A172 (cell line): ENCODE measurements at places on chromosomes 4 and X. TPM values are rescaled to one million over a fixed set of nuclear protein-coding genes. Genes with fewer than 3 reads are reported as not detected.

- DNase-seq: no peak
Measured at GRCh38 chrX:145816601-145817315, 871 bp upstream of the SLITRK2 start.

DNA sequence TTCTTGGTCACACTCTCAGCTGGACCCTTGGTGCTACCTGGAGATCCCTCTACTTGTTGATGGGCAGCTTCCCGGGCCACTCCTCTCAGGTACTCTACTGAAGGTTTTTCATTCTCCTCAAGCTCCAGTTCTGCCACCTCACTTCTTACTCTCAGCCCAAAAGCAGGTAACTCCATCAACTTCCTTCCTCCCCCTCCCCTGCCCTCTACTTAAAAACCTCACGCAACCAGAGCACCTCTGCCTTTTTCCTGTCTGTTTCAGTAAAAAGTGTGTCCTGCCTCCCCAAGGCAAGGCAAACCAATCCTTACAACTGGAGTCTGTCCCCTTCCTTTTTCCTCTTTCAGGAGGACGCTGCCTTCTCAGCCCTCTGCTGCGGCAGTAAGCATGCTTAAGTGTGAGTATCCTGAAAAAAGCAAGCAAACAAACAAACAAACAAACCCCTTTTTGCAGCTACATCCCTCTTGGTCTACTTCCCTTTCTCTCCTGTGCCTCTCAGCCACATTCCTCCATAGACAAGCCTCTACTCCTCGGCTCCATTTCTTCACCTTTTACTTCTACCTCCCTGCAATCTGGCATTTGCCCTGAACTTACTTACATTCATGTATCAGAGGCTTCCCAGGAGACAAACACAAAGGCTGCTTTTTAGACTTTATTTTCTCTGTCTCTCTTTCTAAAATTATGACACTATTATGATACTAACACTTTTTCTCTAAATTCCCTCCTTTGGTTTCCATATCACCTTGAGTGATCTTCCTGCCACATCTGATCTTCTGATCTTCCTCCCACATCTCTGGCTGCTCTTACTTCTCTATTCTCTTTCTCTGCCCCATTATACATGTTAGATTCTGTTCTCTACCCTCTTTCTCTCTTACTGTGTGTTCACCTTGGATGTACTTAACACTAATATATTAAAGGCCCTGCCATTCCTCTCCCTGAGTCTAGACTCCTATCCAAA is 5.4 kb downstream of the ALPK1 start:
- no peak for DNase-seq

DNA sequence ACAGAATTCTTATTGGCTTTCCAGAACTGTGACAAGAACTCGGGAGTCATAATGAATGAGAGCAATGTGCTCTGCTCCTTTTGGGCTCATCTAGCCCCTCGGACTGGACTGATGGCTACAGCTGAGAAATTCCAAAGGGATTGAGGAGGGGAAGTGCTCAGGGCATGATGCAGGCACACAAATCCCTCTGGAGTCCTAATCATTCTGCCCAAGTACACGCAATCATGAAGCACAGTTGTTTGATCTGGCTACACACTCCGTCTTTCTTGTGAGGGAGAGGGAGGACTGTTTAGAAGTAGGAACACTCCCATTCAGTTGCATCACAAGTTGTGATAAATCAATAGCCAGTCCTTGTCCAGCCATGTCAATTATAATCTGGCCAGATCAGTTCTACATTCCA is 237.5 kb downstream of the COL25A1 start:
- no peak for DNase-seq

DNA sequence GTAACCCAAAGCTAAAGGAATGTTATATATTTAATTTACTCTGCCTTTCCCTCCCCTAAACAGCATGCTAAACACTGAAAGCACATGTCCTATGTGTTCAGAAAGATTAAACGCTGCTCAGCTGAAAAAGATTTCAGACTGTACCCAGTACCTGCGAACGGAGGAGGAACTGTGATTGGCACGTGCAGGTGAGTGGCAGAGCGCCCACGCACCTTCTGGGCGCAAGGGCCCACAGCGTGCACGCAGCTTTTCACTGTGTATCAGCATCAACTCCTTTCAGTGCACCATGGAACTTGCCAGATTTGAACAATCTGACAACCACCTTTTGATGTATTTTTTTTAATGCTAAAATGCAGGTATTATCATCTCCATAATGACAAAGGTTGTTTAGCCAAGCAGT is 87.7 kb downstream of the RFC1 start:
- no peak for DNase-seq

GRCh38 chr4:87465739-87466366 is 43.5 kb downstream of the NUDT9 start:
- DNase-seq: peak; percentile 20

The ARR3 gene
- not detected in 2 replicates for total RNA-seq

DNA sequence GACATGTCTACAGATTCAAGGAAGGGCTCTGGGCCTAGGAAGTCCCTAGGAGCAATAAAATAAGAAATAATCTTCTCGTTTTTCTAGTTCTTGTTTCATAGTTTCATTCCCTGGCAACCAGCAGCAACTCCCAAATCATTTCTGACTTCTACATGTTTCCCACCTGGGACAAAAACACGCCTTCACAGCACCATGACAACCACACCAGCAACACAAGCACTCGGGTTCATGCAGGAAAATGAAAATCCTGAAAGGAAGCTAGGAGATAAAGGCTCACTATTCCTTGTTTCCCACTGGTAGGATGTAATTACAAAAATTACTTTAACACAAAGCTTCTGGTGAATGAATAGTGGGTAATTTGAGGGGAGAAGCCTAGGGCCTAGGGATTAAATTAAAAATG is 158.9 kb downstream of the ADAMTS3 start:
- DNase-seq: no peak

- DNase-seq: no peak
Measured at GRCh38 chrX:72208126-72208800, 26.7 kb downstream of the PIN4 start.

DNA sequence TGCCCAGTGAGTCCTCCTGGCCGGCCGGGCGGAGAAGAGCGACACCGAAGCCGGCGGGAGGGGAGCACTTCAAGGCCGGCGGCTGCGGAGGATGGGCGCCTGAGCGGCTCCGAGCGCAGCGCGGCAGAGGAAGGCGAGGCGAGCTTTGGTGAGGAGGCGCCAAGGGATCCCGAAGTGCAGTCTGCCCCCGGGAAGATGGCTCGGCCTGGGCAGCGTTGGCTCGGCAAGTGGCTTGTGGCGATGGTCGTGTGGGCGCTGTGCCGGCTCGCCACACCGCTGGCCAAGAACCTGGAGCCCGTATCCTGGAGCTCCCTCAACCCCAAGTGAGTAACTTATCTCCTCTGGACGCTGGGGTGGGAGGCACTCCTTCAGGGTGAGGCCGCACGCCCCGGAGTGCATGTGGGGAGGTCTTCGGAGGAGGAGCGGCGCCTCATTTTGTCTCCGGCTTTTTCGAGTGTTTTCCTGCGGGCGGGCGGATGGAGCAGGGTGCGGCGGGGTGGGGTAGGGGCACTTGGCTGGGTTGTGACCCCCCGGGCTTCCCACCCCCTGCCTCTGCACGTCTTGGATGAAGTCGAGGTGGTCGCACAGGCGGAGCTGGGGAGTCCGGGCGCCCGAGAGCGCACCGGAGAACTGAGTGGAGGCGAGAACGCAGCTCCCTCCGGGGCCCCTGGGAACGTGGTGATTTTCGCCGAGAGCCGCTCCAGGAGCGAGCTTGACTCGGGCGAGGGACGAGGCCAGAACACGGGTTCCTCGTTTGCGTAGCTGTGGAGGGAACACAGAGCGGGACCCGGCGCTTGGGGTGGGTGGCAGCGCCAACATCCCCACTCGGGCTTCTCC is 979 bp downstream of the EFNB1 start:
- no peak for DNase-seq

- no peak for DNase-seq
Measured at GRCh38 chrX:130444641-130445336, 43.0 kb downstream of the RBMX2 start.

- no peak for DNase-seq
Measured at GRCh38 chr4:89293299-89293698, 14.3 kb downstream of the GPRIN3 start.

The NEUROG2 gene
- total RNA-seq: not detected in 2 replicates

The CXCL3 gene
- total RNA-seq: not detected in 2 replicates

The PCDH10 gene
- total RNA-seq: 14.1 and 18.9 TPM in 2 replicates

The DCAF12L2 gene
- total RNA-seq: not detected in 2 replicates

- peak; percentile 63 for DNase-seq
Measured at GRCh38 chr4:112075129-112075753, 70.0 kb upstream of the FAM241A start.

The SHROOM4 gene
- total RNA-seq: not detected in 2 replicates

DNA sequence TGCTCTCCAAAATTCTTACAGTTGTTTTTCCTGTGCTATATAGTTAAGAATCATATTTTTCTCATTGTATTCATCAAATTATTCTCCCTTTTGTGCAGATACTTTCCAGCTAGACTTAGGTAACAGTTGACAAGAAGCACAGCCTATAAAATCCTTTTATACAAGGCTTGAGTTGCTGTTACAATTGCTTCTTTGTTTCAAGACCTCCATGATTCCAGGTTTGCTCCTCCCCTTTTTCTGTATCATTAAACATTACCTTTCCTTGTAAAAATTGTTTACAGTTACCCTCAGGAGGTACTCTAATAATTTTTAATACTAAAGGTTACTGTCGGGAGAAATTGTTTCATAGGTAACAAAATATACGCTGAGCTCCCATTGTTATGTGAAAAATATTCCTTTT is 192.3 kb upstream of the GRID2 start:
- DNase-seq: no peak

The TBC1D19 gene
- 14.1 and 15.8 TPM in 2 replicates for total RNA-seq

GRCh38 chr4:120447774-120448173 is 381.1 kb upstream of the MAD2L1 start:
- DNase-seq: no peak

The C4orf51 gene
- total RNA-seq: not detected in 2 replicates

DNA sequence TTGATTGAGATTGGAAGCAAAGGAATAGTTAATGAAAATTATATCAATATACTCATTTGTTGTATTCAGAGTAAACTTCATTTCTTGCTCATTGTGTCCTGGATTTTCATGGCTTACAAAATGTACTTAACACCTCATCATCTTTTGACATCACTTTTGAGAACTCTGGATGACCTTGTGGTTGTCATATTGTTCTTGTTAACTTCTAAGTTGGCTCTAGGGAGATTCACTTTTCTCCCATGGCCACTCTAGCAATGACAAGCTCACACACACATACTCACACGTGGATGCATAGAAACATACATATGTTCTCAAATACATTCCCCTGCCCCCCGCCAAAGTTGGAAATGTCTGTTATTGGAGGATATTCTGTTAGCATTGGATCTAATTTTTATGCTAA is 15.3 kb downstream of the PHEX start:
- DNase-seq: no peak

The SLC9A7 gene
- 9.7 and 11.3 TPM in 2 replicates for total RNA-seq

DNA sequence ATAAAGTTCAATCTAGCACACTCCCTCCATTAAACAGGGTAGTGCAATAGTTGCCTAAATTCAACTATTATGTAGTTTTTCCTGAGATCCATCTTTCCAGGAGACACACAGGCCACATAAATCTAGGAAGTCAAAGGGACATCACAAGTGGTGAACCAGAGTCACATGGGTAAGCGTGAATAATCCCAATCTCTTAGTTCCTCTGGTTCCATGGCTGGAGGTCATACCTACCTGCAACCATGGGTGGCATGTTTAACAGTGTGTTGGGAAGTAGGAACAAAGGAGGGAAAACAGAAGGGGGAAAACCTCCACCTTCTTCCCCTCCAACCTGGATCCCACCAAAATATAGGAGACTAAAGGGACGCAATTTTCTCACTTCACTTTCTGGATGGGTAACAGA is 2651.6 kb downstream of the ARAP2 start:
- no peak for DNase-seq

The XAGE1A gene
- total RNA-seq: 1.0 TPM in 1 of 2 replicates, not detected in the other

DNA sequence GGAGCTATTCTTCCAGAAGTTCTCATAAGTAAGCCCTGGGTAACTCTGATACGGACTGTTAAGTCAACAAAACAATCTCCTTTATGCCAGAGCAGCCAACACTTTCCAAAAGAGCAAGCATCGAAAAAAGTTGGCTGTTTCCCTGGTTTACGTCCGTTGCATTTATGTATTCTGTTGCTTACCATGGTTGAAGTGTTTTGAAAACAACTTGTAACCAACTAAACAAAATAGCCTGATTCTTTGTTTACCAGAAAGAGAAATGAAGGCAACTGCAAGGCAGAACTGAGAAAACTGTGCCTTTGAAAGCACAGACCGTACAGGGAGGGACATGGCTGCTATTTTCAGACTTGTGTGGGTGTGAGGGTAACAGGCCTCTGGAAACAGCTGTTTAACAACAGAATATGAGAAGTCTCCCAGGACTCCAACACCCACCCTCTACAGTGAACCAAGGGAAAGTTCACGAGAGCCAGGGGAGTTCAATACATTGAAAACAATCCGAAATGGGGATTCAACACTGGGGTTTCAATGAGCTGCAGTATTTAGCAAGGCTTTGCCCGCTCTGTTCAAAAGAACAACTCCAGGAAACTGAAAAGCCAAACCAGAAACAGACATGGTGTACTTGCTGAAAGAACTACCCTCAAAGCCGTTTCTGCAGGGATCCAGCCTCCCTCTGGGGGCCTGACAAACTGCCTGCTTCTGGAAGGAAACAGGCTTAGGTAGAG is 95.8 kb upstream of the EGFL6 start:
- DNase-seq: no peak

DNA sequence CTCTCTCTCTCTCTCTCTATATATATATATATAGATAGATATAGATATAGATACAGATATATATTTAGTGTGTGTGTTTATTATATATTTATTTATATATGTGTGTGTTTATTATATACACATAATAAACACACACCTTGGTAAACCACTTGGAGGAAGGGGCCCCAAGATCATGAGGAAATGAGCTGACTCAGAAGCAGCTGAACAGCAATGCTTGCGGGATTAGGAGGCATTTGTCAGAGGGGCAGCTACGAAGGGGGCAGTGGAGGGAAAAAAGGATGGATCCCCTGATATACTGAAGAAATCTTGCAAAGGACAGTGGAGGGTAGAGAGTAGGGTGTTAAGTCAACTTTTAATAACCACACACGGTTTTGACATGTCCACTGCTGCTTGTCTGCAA is 120.0 kb upstream of the SORBS2 start:
- DNase-seq: no peak

DNA sequence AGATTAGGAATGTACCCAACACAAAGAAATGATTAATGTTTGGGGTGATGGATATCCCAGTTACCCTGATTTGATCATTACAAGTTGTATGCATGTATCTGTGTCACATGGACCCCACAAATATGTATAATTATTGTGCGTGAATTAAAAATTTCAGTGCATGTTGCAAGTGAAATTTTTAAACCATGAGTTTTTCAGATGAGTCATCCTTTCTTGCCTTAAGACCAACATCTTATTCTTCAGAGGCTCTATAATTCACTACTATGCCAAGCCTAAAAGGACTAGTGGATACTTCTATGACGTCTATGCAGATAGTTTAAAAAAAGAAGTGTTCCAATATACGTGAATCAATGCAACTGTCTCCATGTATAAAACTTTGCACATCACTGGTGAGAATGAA is 113.0 kb upstream of the SH3RF1 start:
- DNase-seq: peak; percentile 63

GRCh38 chr4:186902361-186902760 is 178.7 kb upstream of the FAT1 start:
- no peak for DNase-seq
